ENCODE measurements at places on chromosomes 11 and 22. TPM values are rescaled to one million over a fixed set of nuclear protein-coding genes. Genes with fewer than 3 reads are reported as not detected.

GRCh38 chr11:28298209-28298608, 190.0 kb downstream of the METTL15 start:
- DNase-seq = no peak

DNA sequence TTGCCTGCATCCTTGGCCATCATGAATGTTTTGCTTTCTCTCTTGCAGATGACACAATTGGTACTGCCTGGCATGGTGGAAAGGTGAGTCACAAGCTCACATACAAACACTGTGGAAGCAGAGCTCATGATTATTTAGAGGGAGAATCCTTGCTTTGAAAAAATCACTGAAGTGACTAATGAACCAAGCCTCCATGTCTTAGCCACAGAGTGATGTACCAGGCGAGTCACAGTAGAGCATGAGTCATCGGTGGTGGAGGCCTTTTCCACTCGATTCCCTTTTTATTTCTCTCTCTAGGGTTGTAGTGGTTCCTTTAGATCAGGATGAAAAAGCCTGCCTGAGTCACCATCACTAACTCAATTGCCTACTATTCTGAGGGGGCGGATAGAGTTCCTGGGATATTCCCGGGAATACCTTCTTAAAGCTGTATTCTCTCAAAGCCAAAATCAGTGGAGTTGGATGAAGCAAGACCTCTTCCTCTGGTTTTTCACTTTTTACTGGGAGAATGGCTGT, 49.6 kb upstream of the ALKBH3 start:
- no peak for DNase-seq

Gene CSF2RB
- 3.3 TPM for total RNA-seq

DNA sequence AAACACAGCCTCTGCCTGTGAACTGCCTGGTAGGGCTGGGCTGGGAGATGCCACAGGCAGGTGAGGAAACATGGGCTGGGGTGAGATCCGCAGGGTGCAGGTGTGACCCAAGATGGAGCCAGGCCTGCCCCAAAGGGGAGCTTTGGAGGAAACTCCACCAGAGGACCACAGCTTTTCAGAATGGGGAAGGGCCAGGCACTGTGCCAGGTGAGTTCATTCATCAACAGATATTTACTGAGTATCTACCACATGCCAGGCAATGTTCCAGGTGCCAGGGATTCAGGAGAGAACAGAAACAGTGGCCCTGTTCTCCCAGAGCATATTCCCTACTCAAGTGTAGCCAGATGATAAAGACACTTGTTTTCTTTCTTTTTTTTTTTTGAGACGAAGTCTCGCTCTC, 11.2 kb downstream of the RTN4RL2 start:
- DNase-seq = no peak

DNA sequence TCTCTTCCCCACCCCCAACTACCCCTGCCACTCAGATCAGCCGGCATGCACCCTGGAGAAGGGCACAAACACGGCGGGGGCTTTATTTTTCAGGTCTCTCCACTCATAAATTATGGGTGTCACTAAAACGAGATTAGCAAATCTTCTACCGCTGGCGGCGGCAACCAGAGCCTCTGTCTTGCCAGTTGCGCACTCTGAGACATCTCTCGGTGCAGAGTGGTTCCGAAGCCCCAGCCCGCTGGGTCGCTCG, 125.3 kb upstream of the C11orf58 start:
- DNase-seq = no peak

DNA sequence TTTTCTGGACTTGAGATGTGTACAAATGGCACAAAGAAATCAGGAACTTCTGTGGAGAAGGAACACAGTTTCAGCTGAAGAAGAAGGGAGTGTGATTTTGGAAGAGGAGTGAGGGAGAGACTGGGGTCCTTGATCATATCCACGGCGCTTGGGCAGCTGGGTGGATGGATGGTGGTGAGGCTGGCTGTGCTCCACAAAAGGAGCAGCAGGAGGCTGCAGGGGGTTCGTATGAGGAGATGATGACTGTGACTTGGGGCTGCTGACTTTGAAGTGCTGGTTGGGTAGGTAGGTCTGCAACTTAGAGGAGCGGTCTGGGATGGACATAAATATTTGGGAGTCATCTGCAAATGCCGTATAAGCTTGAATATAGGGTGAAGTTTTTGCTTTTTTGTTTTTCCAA, 1.3 kb upstream of the DCHS1 start:
- DNase-seq = no peak

DNA sequence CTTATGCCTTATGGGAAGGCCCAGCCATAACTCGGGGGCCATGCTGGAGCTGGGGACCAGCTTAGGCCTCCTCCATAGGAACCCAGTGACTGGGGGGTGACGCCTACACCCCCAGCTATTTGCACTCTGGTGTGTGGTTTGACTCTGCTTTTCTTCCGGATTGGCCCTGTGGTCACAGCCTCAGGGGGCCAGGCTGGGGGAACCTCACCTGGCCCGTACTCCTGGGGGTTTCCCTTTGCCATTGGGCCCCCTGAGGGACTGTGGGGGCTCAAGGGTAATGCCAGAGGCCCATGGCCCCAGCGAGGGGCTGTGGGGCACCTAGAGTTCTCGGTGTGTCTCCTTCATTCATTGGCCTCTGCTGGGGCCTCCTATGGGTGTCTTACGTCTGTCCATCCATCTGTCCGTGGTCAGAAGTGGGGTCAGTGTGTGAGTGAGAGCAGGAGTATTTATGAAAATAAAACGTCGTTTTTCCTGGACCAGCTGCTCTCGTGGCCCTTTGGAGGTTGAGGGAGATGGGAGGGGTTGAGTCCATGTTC, 6.3 kb upstream of the SH3BP1 start:
- DNase-seq = no peak

GRCh38 chr11:4830346-4830745, 9.2 kb downstream of the OR51F2 start:
- DNase-seq = no peak

GRCh38 chr11:88303037-88303436, 34.5 kb downstream of the CTSC start:
- no peak for DNase-seq

Gene GLYATL1
- total RNA-seq = not detected

DNA sequence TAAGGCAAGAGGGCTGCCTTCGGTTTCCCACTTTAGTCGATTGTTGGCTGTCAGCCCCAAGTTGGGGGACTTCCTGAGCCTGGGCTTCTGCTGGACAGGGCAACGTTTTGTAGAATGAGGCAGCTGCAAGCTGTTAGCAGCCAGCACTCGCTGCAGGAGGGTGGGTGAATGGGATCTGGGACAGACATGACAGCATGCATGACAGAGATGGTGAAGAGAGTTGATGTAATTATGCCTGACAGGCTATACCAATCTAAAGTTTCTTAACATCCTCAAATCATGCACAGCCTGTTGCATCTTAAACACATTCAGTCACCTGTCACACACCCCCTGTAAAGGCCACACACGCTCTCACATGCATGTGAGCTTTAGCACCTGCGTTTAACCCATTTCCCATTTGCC, 49.2 kb downstream of the CWC15 start:
- no peak for DNase-seq

GRCh38 chr11:70854201-70854600, 398.2 kb downstream of the SHANK2 start:
- DNase-seq = no peak

GRCh38 chr11:23423656-23424055, 563.4 kb upstream of the CCDC179 start:
- DNase-seq = no peak

DNA sequence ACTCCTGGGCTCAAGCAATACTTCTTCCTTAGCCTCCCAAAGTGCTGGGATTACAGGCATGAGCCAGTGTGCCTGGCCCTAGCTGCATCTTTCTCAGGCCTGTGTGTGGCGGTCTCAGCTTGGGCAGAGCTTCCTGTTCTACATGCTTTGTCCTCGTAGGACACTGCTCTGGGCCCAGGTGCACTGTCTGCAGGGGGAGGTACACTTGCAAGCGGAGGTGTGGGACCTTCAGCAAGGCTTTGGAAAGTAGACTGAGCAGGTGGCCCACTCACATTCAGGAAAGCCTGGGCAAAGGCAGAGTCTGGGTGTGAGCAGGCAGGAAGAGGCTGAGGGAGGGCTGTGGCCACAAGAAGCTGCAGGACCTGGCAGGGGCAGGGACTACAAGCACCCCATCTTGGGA, 33.6 kb upstream of the SUSD2 start:
- no peak for DNase-seq

- DNase-seq = no peak
Observed at GRCh38 chr11:121596195-121597155, 143.7 kb upstream of the SORL1-AS1 start.

Gene CEP126
- total RNA-seq = 15.5 TPM

DNA sequence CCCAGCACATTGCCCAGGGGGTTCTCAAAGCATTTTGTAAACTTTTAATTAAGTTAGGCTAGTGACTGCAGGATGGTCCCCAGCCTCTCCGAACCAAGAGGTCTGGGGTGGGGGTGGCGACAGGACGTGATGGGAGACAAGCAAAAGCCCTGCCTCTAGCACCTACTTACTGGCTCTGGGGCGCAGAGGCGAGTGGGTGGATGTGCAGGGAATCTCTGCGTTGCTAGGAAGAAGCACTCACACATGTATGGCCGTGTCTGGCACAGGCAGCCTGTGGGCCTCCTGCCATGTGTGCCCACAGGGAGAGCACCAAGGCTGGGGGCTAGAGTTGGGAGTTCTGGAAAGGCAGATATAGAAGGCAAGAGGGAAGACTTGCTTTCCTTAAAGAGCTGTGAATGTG, 6.3 kb downstream of the OPCML start:
- DNase-seq = no peak

DNA sequence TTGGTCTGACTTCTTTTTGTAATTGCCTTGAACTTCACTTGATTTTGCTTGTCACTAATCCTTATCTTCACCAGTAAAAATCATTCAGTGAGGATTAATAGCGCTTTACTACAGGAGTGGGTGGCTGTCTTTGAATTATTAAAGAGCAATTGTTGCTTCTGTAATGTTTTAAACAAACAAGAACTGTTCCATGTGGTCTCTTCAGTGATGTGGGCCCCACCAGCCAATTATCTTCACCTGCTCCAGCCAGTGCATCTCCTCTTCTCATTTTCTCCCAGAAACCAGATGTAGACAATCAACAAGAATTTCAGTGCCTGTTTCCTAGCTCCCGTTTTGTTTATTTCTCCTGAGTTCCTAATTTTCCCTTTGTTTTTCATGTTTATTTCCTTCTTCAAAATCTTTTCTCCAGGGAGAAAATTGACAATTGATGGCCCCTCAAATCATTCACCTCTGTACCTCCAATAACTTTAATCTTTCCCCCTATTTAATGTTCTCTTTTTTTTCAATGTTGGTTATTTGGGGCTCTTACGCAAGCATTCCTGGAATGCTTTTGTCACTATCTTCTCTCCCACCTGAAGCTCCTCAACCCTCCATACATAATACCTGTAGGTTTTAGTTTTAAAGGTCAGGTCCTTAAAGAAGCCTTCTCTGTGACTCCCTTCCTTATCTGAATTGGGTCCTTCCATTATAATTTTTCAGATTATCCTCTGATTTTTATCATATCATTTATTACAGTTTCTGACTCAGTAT, 115.1 kb downstream of the ARFGAP2 start:
- no peak for DNase-seq

- no peak for DNase-seq
Observed at GRCh38 chr22:27475548-27475897, 326.0 kb downstream of the MN1 start.

DNA sequence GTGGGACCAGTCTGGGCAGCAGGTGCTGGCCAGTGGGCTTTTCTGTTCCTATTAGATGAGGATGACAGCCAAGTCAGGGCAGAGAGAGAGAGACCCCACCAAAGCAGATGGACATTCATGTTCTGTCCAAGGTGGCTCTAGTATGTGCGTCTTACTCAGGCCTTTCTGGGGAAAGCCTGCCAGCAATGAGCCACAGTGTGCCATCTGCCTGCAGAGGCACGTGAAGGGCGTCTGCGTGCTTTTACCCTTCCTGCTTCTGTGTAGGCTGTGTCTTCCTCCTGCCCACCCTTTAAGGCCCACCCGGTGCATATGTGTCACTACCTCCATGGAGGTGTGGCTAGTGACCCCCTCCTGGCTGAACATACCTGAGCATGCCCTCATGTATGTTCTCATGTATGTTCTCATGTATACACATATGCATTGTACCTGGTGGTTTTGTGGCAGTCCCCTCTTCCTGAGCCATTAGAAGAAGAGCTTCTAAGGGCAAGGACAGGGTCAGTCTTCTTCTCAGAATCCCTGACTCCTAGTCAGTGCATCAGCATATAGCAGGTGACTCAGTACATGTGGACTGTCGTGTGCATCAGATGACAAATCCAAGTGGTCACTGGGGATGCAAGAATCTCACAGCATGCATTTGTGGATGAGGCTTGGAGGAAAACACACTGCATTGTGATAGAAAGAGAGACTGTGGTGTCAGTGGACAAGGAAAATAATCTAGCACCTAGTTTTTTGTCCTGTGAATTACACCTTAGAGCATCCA, 90.4 kb upstream of the YWHAH start:
- no peak for DNase-seq

Gene RCOR2
- total RNA-seq = 0.49 TPM

Gene TEX12
- total RNA-seq = not detected

Gene FAR1
- total RNA-seq = 52.1 TPM

Gene SMTNL1
- total RNA-seq = not detected

GRCh38 chr11:115269191-115269950, 234.8 kb downstream of the CADM1 start:
- no peak for DNase-seq

DNA sequence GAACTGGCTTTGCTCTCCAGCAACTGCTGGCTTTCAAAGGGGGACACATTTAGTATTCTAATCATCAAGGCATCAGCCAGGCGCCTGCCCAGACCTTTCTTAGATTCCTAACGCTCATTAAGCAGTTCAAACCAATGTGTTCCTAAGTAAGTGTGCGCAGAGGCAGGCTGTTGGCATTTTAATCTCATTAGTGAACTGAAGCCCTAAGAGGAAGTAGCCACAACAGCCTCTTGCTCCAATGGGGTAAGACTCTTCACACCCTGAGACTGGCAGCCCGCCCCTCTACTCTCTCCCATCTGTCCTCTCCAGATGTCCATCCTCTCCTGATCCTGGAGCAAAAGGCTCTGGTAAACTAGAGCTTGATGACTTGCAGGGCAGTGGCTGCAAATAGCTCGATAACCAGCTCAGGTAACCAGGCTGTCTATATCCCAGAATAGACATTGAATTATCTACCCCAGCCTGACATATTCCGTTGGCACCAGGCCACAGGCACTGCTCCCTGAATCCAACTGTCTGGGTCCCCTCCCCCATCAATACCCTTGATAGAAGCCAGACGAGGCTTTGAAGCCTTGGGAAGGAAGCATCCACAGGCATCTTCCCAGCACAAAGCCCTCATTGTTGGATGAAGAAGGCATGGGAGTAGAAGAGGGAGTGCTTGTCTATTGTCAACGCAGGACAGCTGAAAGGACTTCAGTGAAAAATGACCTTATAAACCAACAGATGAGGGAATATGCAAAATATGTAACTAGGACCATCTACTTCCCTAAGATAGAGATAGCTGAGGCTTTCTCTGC, 321.1 kb downstream of the TENM4 start:
- DNase-seq = no peak
